ENCODE measurements at places on chromosomes 4 and X.

GRCh38 chr4:184574861-184575260 is 74.4 kb downstream of the CASP3 start:
- no peak for DNase-seq

DNA sequence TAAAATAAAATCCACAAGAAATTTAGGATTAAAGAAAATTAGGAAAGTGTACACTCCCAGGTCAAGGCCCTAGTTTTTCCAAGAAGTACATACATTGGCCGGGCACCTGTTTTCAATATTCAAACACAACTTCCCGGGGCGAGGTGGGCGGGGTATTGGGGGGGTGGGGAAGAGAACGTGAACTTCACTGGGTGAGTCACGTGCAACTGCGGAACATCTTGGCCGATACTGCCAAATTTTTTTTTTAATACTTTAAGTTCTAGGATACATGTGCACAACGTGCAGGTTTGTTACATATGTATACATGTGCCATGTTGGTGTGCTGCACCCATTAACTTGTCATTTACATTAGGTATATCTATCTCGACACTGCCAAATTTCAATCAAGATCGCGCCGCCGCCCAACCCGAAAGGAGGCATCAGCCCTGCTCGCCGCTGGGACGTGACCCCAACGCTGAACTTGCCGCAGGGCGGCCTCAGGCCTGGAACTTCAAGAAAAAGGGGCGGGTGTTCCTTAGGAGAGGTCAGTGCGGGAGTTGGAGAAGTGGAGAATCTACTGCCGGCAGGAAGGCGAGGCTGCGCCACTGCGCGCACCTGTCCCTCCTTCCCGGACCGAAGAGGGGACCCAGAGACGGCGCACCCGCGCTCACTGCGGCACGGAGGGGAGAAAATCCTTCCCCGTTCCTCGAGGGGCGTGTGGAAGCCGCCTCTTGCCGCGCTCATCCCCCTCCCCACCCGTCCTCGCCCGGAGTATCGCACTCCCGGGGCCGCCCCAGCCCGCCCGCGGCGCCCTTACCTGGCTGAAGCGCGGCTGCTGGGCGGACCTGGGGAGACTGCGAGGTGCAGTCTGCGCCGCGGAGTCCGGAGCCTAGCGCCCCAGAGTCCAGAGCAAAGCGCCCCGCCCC is at the start of gene TEC:
TSS of gene TEC (minus strand) at position 883 of the 905 bp plus-strand sequence. CDS start 41,224 bp downstream, outside the sequence.
- peak; percentile 75 for DNase-seq

GRCh38 chr4:4851081-4851480 is 8.4 kb upstream of the MSX1 start:
- DNase-seq, result no peak

- no peak for DNase-seq
Observed at GRCh38 chr4:120963449-120963848, 40.9 kb upstream of the PRDM5 start.

- DNase-seq, result no peak
Observed at GRCh38 chr4:73897380-73898136, 28.4 kb downstream of the CXCL1 start.

DNA sequence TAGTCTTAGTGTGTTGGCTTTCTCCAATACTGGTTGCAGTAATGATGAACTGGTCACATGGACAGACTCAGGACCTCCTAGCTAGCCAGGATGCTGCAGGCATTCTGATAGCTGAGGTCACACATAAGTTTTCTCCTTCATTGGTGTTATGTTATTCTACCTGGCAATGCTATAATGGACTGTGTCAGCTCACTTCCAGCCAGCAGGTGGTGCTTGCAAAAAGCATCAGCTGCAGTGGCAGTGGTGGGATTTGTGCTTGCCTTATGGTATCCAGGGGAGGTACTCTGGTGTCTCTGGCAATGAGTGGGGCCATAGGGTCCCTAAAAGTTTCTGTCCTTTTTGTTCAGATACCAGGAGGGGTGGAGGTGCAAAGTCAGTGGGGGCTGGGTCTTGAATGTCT is 33.6 kb downstream of the ZNF330 start:
- DNase-seq, result peak; percentile 31

Measured in H9 (cell line).